Breast epithelium (tissue), 4 donors: ENCODE measurements at places on chromosomes 6 and 20. TPM values are rescaled to one million over a fixed set of nuclear protein-coding genes. Genes with fewer than 3 reads are reported as not detected.

The SIRPD gene
- total RNA-seq: not detected

The DEFB115 gene
- not detected for total RNA-seq

The DEFB132 gene
- 0.29 TPM for total RNA-seq

The ID4 gene
- total RNA-seq: 92.9 TPM

The OPRL1 gene
- 3.4 TPM for total RNA-seq

The GHRH gene
- not detected for total RNA-seq

The SALL4 gene
- 0.33 TPM for total RNA-seq

The BMP6 gene
- total RNA-seq: 6.2 TPM

The C2 gene
- 10.2 TPM for total RNA-seq

The FOXF2 gene
- total RNA-seq: 0.73 TPM

The BEND6 gene
- total RNA-seq: 0.80 TPM

The GSTA2 gene
- not detected for total RNA-seq

The LKAAEAR1 gene
- 0.64 TPM for total RNA-seq

The MYMX gene
- 3.4 TPM for total RNA-seq

The APOBEC2 gene
- total RNA-seq: not detected

The CST4 gene
- total RNA-seq: not detected

The HEY2 gene
- total RNA-seq: 2.4 TPM

The C6orf132 gene
- total RNA-seq: 10.2 TPM

The CCND3 gene
- total RNA-seq: 115 TPM

The TFAP2A gene
- 46.0 TPM for total RNA-seq

The NINL gene
- total RNA-seq: 6.9 TPM

The CFB gene
- 130 TPM for total RNA-seq

The ADGRF5 gene
- total RNA-seq: 22.5 TPM

The CALHM5 gene
- total RNA-seq: 1.6 TPM

The PRICKLE4 gene
- total RNA-seq: 3.3 TPM

The EEF1A2 gene
- total RNA-seq: 20.6 TPM

The BAG2 gene
- 2.2 TPM for total RNA-seq

The TRIM40 gene
- total RNA-seq: not detected

The HSPA12B gene
- 25.2 TPM for total RNA-seq

The ADGB gene
- total RNA-seq: not detected

The CPNE5 gene
- 0.96 TPM for total RNA-seq

The MRAP2 gene
- 0.33 TPM for total RNA-seq

The HRH3 gene
- total RNA-seq: not detected

The GSTA3 gene
- not detected for total RNA-seq

The MUCL3 gene
- not detected for total RNA-seq

The BHLHE23 gene
- total RNA-seq: not detected

The KIAA1755 gene
- 5.1 TPM for total RNA-seq

The GRM4 gene
- total RNA-seq: not detected

The PDYN gene
- not detected for total RNA-seq
